ENCODE measurements at places on chromosomes 7 and 10. TPM values are rescaled to one million over a fixed set of nuclear protein-coding genes. Genes with fewer than 3 reads are reported as not detected.

The DMBT1 gene
- total RNA-seq = 0.18 TPM

The FGF8 gene
- total RNA-seq = 5.8 TPM

The ANKRD61 gene
- not detected for total RNA-seq

The MYO1G gene
- total RNA-seq = 3.6 TPM

The MNX1 gene
- 0.18 TPM for total RNA-seq

The TBL2 gene
- 40.6 TPM for total RNA-seq

The GPR26 gene
- total RNA-seq = not detected

The UCN3 gene
- total RNA-seq = not detected

The ZNF727 gene
- 0.35 TPM for total RNA-seq

The NME8 gene
- 1.2 TPM for total RNA-seq

The ZC3HAV1L gene
- 54.7 TPM for total RNA-seq

The GTPBP10 gene
- 10.5 TPM for total RNA-seq

The KCNH2 gene
- total RNA-seq = 14.4 TPM

The MRLN gene
- 26.3 TPM for total RNA-seq

The BMI1 gene
- 62.5 TPM for total RNA-seq

The GIMAP1 gene
- total RNA-seq = 2.6 TPM

The IFIT3 gene
- total RNA-seq = 12.9 TPM

The DLX6 gene
- total RNA-seq = not detected

The SH2D4B gene
- total RNA-seq = 0.12 TPM

The HKDC1 gene
- total RNA-seq = 9.2 TPM

The CCL26 gene
- not detected for total RNA-seq

The DBNL gene
- total RNA-seq = 73.8 TPM

The PDZD7 gene
- 1.6 TPM for total RNA-seq

The CDH23 gene
- total RNA-seq = 6.7 TPM

The VSIR gene
- 31.1 TPM for total RNA-seq

The CFAP43 gene
- total RNA-seq = 12.3 TPM

The UPP1 gene
- 9.6 TPM for total RNA-seq

The ZDHHC16 gene
- 22.2 TPM for total RNA-seq

The SSBP1 gene
- total RNA-seq = 68.4 TPM

The INMT gene
- 9.5 TPM for total RNA-seq

The GIMAP4 gene
- total RNA-seq = 24.2 TPM

The PON1 gene
- total RNA-seq = 0.12 TPM

The C7orf33 gene
- total RNA-seq = not detected

The IDI2 gene
- not detected for total RNA-seq

The CCL24 gene
- 1.7 TPM for total RNA-seq

The HDAC9 gene
- total RNA-seq = 45.8 TPM

The PTPN20 gene
- 3.6 TPM for total RNA-seq

The METTL27 gene
- 19.3 TPM for total RNA-seq

The LRIT1 gene
- total RNA-seq = not detected

The FOXI2 gene
- 0.47 TPM for total RNA-seq

Data from metanephros (tissue), 2 donors.